Right atrium auricular region (tissue), 2 donors: ENCODE measurements at places on chromosomes 12 and 14. TPM values are rescaled to one million over a fixed set of nuclear protein-coding genes. Genes with fewer than 3 reads are reported as not detected.

DNA sequence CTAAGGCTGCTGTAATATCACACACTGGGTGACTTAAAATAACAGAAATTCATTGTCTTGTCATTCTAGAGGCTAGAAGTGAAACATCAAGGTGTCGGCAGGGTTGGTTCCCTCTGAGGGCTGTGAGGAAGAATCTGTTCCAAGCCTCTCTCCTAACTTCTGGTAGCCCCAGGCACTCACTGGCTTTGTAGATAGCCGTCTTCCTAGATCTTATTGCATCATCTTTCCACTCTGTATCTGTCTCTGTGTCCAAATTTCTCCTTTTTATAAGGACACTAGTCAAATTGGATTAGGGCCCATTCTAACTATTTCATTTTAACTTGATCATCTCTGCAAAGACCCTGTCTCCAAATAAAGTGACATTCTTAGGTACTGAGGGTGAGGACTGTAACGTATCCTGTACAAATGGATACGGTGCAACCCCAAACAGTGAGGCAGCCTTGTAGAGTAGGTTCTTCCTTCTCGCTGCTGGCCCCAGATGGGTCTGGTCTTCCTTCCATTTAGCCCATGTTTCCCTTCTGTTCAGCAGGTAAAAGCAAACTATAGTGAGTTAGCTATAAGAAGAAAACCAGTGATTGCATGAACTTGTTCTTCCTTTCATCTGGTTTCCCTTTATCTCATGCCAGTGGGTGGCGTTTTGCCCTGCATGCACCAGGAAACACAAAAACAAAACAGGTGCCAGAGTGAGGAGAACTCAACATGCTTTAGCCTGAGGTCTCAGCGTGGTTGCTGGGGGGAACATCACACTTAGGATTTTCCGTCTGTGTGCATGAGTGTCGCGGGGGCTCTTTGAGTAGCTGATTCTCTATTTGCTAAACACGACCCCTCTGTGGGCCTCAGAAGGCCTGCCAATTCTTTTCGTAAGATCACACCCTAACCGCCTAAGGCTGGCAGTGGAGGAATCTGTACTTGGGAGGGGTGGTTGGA, 19.5 kb downstream of the TTC9 start:
- no peak for DNase-seq

DNA sequence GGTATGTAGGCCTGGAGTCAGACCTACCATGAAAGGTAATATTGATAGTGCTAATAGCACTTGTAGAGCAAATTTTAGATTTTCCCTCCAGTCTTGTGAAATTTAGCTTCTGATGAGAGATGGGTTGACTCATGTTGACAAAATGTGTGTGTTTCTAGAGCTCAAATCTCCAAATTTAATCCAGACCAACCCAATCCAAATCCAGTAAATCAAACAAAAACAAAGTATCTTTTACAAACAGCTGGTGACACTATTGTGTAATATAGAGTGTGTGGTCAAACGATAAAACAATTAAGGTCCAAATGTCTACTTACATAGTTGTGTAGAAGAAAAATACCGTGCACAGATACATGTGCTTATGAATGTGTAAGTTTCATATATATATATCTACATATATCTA, 63.4 kb upstream of the KITLG start:
- DNase-seq, result no peak

GRCh38 chr14:78240567-78240966, 70.4 kb downstream of the NRXN3 start:
- DNase-seq, result no peak

DNA sequence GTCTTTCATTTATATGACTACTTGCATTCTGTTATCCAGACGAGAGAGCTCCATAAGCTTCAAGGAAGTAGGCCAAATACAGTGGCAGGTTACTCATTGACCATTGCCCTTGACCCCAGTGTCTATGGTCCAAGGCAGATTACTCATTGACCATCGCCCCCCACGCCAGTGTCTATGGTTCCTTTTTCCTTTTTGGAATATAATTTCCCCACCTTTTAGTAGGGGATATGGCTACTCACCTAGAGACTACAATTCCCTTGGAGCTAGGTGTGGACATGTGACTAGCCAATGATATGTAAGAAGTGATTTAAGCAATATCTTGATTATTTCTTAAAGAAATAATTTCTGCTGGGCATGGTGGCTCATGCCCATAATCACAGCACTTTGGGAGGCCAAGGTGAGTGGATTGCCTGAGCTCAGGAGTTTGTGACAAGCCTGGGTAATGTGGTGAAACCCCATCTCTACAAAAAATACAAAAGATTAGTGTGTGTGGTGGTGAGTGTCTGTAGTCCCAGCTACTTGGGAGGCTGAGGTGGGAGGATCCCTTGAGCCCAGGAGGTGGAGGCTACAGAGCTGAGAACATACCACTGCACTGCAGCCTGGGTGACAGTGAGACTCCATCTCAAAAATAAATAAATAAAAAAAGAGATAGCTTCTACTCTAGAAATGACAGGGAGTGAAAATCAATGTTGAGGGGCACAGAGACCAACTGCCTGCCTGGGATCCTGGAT, 32.6 kb downstream of the SIX4 start:
- no peak for DNase-seq

DNA sequence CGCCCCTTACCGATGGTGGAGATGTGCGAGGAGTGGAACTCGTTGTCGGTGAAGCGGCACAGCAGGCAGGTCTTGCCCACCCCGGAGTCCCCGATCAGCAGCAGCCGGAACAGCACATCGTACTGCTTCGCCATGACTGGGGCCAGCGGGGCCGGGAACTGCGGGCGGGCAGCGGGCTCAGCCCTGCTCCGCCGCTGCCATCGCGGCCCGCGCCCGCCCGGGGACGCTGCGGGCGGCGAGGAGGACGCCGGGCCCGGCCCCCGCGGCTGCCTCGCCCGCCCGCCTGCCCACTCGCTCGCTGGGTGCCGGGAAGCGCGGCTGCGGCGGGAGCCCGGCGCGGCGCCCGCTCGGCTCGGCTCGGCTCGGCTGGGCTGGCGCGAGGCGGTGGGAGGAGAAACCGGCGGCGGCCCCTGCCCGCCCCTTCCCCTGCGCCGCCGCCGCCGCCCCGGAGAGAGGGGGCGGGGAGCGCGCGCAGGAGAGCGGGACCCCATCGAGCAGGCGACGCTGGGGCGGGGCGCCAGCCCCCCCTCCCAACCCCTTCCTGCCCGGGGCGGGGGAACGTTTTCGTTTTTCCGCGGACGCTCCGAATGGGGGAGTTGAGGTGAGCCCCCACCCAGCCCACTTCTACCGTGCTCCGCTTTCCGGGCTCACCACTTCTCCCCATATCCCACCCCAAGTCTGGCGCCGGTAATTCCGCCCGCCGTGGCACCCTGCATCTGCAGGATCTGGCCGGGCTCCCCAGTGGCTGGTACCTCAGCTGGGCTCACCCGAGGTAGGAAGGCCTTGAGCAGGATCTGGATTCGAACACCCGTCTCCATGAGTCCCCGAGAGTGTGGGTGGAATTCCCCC, at the start of gene RAB15:
TSS of gene RAB15 (minus strand) at position 394 of the 849 bp plus-strand sequence. CDS start at position 134, 260 bp downstream.
- DNase-seq, result no peak

Gene CLEC4A
- total RNA-seq, result 0.67 TPM

- DNase-seq, result no peak
Measured at GRCh38 chr12:131051155-131051473, 97.4 kb downstream of the ADGRD1 start.

Gene TAS2R8
- total RNA-seq, result not detected

DNA sequence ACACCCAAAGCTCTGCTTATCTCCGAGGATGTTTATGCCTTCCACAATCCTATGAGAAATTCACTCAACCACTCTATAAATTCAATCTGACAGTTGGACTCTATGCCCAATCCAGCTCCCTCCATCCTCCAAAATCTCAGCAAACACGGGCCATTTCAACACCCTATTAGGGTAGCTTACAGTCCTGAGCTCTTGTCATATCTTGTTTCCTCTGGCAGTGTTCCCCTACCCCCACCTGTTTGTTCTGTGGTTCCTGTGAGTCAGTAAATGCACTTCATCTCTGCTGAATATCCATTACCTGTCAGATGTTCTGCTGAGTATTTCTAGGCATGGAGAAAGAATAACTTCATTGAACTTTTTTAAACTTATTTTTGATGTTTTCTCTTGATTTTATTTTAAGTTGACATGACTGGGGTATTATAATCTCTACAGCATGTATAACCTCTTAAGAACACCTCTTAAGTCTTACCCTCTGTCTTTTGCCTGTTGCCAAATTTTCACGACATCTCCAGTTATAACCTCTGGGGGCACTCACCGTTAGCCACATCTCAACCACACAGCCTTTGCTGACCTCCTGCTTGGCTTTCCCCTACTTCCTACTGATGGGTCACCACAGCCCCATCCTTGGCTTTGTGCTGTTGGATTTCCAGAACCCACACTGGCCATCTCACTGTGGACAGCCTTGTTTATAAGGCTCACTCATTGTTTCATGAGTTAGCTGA, 317.0 kb upstream of the TMPO start:
- no peak for DNase-seq

Gene TPPP2
- 0.86 TPM for total RNA-seq

DNA sequence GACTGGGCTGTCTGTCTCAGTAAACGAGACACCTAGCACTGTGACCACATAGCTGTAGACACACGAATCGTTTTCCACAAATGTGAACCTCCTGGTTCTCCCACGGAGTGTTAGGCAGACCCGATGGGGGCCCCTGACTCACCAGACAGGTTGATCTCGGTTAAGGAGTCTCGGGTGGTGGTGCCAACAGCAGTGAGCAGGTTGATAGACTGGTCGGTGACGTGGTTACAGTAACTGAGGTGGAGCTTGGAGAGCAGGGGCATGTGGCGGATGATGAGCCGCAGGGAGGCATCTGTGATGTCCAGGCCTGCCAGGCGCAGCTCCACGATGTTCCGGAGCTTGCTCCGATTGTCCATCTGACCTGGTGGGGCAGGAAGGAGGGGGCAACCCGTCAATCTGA, 39.8 kb downstream of the RNF34 start:
- DNase-seq, result no peak

DNA sequence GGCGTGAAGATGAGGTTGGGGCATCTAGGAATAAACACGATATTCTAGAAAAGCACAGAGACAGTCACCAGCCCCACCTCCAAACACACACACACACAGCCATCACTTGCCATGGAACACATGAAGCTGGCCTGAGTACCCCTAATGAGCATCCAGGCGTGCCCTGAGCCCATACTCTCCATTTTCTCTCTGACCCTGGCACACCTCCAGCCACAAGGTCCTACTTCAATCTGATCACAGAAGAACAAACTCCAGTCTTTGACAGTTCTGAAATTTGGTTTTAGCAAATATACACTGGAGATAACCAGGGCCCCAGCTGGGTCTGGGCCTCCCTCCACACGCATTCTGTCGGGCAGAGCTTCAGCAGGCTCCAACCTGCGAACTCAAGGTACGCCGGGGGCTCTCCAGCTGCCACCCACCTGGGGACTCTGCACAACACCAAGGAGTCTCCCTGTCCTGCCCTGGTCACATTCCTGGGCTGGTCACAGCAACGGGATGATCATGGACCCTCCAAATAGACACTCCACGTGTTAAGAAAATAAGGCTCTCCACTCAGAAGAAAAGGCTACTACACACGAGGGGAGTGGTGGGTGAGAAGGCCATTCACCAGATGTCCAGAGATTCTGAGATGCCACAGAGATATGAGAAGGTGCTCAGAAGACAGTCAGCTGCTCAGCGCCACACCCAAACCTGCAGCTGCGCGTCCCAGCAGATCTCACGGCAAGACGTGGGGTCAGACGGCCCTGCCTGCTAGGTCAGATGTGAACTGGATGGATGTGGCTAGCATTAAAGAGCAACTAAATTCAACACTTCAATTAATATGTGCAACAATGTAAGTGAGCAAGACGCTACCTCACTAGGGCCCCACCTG, 57.0 kb upstream of the PNMA1 start:
- DNase-seq, result no peak

- no peak for DNase-seq
Measured at GRCh38 chr12:25054783-25055144, 105.9 kb upstream of the BCAT1 start.

Gene PLCZ1
- total RNA-seq, result not detected

DNA sequence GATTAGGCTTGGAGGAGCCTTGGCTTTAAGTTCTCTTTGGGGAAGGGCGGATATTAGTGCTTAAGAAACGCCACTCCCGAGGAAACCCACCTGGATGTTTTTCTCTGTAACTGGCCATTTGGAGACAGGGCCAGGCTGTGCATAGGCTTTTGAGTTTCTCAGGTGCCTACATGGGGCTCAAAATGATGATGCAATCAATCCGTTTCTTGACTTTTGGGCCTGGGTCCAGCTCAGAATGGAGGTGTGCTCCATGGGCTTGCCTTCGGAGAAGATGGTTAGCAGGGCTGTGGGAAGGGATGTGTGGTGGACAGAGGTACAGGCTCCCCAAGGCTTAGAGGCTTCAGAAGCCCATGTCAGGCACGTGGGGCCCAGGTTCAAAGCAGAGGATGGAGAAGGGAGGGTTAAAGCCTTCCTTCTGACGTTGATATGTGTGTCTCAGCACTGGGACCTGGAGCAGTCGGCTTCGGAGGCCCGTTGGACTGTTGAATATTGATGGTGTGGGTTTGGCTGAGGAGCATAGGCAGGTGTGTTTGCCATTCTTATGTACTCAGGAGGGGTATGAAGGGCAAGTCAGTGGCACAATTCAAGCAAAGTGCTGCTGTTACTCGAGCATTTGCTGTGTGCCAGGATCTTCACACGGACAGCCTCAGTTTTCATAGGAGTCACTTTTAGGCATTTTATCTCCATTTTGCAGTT, 82.8 kb downstream of the SLC25A47 start:
- no peak for DNase-seq

Gene POTEG
- not detected for total RNA-seq

Gene TAS2R7
- total RNA-seq, result not detected

DNA sequence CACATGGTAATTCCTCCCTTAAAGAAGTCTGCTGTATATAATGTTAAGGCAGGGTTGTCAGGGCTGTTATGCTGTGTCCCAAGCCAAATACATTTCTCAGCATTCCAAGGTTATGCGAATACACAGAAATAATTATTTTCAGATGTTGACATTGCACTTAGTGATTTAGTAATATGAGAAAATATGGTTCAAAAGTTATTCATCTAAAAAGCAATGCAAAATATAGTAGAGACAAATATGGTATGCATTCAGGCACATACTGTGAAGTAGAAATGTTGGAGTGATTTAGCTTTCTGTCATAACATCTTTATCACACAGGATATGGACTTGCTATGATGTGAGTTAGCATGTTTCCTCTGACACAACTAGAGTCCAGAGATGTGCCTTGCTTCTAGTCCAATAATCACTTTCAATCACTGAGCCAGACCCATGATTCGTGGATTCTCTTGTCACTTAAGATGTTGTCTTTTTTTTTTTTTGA, 70.0 kb downstream of the PDE3A start:
- DNase-seq, result no peak

DNA sequence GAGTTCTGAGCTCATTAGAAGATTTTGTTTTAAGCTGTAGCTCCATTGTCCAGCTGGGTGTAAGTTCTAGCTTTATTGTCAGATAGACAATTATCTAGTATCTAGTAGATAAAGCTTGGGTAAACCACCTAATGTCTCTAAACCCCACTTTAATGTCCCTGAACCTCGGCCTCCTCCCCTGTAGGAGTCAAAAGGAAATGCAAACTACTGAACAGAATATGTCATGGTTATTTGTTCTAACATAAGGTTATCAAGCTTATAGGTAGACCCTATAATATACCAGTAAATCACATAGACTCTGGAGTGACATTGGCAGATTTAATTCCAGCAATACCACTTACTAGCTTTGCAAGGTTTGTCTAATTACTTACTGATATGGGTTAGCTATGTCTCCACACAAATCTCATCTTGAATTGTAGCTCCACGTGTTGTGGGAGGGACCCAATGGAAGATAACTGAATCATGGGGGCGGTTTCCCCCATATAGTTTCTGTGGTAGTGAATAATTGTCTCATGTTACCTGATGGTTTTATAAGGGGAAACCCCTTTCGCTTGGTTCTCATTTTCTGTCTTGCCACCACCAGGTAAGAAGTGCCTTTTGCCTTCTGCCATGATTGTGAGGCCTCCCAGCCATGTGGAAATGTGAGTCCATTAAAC, 29.4 kb downstream of the BCAT1 start:
- DNase-seq, result no peak

Gene KRT2
- total RNA-seq, result not detected
